ENCODE measurements at places on chromosomes 5 and 9.

GRCh38 chr9:77462066-77462465 is 186.1 kb downstream of the GNA14 start:
- DNase-seq: no peak

- DNase-seq: no peak
These were observed 111.7 kb upstream of the PCAT7 start for GRCh38 chr9:94443032-94443722.

DNA sequence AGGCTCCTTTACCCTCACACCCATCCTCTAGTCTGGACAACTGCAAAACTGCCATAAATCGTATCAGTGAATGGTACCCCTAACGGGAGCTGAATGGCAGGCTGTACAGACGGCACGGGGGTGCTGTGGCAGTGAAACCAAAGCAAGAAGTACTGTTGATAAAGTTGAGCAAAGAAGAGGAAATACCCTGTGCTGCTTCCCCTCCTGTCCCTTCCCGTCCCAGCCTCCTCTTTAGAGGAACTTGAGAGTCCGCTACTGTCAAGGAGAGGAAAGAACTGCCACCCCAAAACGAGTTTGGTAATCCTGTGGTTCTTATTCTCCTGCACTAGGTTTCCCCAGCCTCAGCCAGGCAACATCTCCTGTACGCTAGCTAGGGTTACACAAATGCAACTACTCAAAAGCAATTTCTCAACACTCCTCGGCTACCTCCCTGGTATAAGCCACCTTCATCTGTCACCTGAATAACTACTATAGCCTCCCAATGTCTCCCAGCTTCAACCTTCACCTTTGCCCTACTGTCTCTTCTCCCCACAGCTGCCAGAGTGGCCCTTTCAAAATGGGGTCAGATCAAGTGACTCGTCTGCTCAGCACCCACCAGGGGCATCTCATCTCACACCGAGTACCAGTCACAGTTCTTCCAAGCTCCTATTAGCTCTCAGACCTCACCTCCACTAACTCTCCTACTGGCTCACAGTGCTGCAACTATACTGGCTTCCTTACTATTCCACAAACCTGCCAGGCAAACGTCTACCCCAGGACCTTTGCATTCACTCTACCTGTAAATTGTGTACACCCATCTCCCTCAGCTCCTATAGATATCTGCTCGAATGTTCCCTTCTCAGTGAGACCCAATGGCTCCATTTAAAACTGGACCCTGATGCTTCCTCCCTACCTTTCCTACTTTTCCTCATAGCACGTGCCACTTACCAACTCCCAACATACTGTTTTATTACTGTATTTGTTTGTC is 4.1 kb downstream of the GLRX start:
- DNase-seq: no peak

DNA sequence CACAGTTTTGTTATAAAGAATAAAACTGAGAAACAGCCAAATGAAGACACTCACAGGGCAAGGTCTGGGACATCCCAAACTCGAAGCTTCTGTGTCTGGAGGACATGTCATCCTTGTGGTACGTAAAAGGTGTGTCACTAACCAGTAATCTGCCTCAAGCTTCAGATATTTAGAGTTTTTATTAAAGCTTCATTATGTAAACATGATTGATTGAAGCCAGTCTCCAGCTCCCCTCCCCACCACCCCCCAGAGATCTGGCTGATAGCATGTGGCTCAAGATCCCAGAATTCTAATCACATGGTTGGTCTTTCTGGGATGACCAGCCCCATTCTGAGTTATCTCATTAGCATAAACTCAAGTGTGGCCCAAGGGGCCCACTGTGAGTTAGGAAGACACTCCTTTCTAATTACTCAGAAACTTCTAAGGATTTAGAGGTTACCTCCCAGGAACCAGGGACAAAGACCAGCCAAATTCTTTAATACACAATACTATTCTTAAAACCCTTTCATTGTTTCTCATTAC is 31.4 kb upstream of the ERAP1 start:
- no peak for DNase-seq

GRCh38 chr5:91495699-91496098 is 112.6 kb upstream of the ARRDC3 start:
- DNase-seq: no peak

- no peak for DNase-seq
These were observed 651.4 kb downstream of the RAB3C start for GRCh38 chr5:59234236-59234635.

- no peak for DNase-seq
These were observed 518.1 kb upstream of the NUDT12 start for GRCh38 chr5:104080646-104081175.

DNA sequence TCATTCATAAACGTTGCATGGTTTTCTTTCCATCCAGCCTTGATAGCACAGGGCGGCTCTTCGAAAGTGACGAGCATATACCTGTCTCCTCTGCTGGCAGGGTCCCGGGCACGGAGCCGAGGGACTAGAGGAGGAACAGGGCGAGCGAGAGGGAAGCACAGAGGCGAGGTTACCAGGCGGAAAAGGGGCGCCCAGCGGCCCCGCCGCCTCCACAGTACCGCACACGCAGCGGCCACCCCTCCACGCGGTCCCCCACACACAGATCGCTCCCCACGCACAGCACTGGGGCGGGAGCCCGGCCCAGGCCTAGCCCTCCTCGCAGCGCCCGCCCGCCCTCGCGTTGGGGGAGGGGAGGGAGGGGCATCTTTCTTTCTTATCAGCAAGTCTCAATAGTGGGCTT is 296.6 kb upstream of the DAB2 start:
- no peak for DNase-seq

Data from omental fat pad (tissue), 4 donors.